ENCODE measurements at places on chromosomes 2 and 18.

DNA sequence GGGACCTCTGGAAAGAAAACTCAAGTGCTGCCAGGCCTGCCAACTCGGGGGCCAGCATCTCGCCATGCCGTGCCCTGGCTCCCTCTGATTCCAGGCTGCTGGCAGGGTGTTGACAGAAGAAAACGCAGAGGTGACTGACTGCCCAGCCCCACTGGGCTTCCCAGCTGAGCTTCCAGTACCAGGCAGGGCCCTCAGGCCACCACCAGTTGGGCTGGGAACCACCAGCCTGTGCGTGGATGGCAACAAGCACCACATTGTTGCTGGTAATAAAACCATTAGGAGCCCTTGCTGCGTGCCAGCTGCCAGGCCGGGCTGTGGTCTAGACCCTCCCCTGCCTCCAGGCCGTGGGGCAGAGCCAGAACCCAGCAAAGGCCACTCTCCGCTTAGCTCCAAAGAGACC, 9.2 kb downstream of the DNMT3A start:
- DNase-seq = no peak

DNA sequence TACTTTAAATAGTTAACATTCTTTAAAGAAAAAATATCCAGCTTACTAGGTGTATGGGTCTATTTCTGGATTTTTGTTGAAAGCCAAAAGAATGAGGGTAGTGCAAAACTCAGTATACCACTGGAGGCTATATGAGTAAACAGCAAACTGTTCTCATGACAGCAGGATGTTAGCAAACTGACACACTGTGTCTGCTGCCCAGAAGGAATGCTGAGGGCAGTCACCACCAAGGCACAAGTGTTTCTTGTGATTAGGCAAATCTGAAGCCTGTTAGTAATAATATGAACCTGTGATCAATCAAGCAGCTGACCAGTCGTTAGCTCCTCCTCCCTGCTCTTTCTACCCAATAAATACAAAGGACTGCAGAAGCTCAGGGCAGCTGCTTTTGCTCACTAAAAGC, 50.5 kb upstream of the SULT1C3 start:
- DNase-seq = no peak

- DNase-seq = no peak
Measured at GRCh38 chr2:134917360-134917865, 1.2 kb upstream of the CCNT2 start.

DNA sequence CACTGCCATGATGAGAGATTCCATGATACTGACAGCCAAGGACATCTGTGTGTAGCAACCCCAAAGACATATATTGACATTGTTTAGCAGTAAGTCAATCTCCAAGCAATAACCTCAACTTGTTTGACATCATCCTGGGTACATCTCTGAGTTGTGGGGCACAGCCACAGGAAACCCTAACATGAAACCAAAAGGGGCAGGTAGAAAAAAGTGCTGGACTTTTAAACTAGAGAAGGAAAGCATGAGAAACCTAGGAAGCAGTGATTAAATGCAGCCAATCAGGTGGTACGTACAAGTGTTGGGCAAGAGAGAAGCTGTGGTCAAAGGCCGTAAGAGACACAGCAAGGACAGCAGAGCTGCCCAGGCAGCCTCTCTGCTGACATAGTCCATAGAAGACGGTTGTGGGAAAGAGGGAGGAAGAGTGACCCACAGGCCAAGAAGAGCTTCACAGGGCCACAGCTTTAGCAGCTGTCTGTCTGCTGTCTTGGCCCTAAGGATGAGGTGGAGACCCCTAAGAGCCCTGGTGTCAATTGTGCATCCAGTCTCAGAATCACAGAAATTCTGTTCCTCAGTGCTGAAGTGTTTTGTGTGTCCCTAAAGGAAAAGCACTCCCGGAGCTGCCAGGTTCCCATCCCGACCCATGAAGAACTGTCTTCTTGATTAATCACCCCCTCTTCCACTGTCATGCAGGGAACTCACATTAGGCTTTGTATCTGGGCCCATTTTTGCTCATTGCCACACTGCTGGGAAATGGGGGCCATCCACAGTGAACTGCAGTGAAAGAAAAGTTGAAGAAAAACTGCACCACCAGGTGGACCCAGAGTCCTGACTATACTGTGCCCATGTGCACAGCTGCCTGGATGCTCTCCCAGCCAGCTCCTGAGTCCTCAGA, 25.4 kb upstream of the CHN1 start:
- peak; percentile 8 for DNase-seq

DNA sequence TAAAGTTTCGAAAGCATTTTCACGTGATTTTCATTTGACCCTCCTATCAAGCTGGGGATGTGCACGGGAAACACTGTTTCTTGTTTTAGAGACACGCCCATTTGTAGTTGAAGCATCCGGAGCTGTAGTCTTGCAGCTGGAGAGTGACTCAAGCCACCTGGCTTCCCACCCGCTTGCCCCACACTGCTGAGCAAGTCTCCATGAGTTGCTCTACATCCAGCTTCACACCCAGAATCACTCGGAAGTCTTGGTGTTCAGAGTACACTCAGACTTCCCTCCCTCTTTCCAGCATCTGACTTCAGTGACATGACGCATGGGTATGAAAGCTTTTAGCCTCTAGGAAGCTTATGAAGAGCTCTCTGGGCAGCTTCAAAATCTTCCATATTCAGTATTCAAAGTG, 262.4 kb downstream of the NBAS start:
- DNase-seq = peak; percentile 54

- no peak for DNase-seq
Measured at GRCh38 chr2:168338292-168338691, 90.9 kb upstream of the STK39 start.

GRCh38 chr2:220460257-220460985, 833.0 kb downstream of the SLC4A3 start:
- no peak for DNase-seq

- DNase-seq = no peak
Measured at GRCh38 chr18:63245600-63245999, 74.0 kb downstream of the BCL2 start.

DNA sequence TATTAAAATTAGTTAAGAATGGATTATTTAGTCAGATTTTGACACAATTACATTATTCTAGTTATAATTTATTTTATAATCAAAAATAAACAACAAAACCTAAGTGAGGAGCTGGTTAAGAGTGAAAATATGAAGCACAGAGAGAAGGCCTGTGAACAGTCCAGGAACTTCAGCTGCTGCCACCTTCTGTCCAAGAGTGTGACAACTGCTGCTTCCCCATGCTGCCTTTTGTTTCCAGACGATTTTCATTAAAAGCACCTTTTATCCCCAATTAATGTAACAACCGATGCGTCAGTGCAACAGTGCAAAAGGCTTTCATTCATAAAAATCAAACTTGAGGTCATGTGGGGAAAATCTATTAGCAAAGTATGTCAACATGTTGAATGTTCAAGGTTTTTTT, 363.6 kb downstream of the CTNNA2 start:
- DNase-seq = no peak

DNA sequence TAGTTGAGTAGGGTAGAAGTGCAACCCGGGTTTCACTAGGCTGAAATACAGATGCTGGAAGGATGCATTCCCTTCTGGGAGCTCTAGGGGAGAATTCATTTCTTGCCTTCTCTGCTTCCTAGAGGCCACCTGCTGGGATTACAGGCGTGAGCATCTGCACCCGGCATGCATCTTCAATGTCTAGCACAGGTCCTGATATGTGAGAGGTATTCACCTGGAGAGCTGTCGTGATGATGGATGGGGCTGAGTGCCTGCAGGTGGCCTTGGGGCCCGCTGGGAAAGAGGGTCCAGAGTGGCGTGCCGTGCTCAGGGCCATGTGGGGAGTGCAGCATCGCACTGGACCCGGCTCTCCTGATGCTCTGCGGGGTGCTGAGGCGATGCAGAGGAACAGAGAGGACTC, 6.6 kb upstream of the NTSR2 start:
- no peak for DNase-seq

- DNase-seq = no peak
Measured at GRCh38 chr2:112625474-112626114, 20.1 kb upstream of the SLC20A1 start.

DNA sequence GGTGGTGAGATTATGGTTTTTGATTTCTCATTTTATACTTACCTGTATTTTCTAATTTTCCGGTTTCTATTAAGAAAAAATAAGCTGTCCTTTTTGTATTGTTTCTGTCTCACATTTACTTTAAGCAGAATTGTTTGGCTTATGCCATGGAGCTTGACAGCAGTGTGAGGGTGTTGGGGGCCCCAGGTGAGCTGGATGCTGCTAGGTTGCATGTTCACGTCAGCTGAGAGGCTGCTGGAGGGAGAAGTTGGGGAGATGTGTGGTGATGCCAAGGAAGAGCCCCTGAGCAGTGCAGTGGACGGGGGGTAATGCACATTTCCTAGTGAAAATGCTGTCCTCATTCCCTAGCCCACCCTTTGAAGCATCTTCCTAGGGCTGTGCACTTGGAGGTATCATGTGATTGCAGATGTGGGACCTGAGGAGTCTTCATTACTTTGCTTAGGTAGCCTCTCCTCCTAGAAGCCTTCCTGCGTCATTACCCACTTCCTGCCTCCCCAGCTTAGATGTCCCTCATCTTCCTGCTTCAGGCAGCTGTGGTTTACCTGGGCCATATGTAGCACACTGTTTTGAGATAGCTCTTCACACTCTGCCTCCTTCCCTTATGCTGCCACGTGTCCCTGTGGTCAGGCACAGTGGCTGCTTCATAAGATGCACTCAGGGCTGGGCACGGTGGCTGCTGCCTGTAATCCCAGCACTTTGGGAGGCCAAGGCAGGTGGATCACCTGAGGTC, 16.2 kb downstream of the ATG16L1 start:
- DNase-seq = no peak
